ENCODE measurements at places on chromosomes 5 and 9.

DNA sequence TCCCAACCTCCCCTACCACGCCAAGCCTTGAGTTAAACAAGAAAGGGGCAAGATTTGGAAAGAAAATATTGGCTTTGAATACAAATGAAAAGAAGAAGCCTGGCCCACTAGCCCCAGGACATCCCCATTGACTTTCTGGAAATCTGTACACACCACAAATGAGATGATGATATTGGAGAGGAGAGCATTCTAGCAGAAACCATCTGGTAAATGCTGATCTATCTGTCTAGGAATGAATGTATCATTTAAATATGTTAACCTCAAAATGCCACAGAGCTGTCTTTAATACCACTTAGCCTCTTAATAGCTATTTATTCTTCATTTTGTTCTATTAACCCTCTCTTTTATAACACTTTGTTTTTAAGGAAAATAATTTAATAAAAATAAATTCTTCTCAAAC, 270.2 kb upstream of the PDE4D start:
- no peak for DNase-seq

DNA sequence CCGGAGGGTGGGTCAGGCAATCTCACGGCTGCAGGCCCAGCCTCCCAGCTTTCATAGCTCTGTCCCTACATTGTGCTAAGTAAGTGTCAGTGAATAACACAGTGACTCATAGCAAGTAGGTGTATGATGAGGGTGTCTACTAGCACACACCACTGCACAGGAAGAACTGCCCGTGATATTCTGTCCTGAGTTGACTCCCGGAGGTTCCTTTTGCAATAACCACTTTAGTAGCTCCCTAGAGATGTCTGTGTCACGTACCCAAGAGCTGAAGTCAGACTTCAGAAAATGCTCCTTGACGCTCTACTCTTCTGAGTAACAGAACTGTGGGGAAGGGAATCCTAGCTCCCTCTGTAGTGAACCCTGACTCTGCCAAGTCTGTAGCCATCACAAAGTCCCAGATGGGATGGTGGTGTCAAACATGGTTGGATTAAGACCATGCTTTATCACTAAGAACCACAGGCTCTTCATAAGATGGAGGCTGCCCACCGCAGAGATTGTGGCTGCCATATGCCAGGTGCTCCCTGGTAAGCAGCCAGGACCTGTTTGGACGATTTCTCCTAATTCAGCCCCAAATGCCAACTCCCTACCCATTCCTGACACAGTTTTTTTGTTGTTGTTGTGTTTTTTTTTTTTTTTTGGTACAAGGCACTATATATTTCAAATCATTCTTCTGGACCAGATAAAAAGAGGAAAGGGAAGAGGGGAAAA, 352.6 kb upstream of the PANK3 start:
- no peak for DNase-seq

DNA sequence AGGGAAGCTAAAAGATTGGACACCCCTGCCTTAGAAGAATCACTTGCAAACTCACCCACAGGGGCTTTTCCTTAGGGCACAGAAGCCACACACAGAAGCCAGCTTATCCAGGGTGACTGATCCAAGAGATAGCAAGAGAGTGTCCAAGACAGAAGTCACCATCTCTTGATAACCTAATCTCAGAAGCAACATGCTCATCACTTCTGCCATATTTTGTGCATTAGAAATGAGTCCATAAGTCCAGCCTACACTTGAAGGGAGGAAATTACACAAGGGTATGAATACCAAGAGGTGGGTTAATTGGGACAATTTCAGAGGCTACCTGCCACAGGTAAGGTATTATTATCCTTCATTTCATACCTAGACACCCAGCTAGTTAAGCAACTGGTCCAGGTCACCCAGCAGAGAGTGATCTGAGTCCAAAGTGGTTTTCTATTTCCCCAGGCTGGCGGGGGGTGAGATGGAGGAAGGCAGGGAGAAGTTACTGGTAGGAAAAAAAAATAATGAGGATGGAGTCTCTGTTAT, 3.7 kb upstream of the ERGIC1 start:
- DNase-seq: no peak

DNA sequence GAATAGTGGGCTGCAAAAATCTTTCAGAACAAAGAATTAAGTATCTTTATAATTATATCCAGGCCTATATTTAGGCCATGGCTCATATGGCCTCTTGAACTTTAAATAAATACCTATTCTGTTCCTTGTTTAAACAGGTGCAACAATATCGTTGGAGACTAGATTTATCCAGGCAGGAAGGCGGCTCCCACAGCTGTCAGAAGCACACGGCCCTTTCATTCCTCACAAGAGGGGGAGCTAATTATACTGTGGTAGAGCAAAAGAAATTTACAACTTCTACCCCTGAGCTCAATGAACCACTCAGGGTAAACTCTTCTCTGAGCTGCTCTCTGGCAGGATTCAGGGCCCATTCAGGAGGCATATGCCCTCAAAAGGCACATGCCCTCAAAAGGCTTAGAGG, 31.3 kb downstream of the TMEM174 start:
- no peak for DNase-seq

All from Right ventricle myocardium superior (tissue), 1 donor.